ENCODE measurements at places on chromosomes 16 and 17.
A peak's percentile ranks its signal among the peaks of the same experiment; 100 is the strongest.

GRCh38 chr16:81711657-81712319 is 67.3 kb upstream of the PLCG2 start:
- DNase-seq: peak; percentile 66

DNA sequence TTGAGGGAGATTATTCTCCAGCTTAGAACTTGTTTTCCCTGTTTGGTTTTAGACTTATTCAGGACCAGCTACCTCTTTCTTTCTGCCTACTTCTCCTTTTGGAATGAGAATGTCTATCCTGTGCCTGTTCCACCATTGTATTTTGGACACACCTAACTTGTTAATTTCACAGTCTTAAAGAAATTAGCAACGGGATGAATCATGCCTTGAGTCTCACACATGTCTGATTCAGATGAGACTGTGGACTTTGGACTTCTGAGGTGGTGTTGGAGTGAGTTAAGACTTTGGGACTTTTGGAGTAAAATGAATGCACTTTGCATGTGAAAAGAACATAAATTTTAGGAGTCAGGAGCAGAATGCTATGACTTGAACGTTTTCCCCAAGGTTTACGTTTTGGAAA is 581.4 kb downstream of the CDH11 start:
- no peak for DNase-seq

DNA sequence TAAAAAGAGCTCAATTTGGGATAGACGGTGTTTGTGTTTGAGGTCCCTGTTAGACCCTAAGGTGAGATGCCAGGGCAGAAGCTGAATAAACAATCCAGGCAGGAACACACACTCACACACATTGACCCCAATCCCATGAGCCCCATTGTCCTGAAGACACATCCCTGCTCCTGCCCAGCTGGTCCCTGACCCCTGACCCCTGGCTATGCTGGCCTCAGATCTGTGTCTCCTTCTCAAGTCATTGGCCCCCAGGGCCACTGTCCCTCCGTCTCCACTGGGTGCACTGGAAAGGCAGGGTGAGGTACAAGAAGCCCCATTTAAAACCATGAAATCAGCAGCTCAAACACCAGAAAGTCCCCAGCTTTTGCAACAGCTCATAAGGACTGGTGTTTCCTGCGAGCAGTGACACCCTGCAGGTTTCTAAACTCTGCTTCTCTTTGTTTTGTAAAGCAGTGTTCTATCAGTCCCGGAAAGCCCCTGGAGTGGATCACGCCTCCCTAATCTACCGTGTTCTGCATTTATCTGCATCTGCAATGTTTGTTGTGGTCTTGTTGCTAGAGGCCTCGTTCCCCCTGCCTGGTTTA is 18.0 kb upstream of the ASGR2 start:
- DNase-seq: no peak

GRCh38 chr17:57187391-57187790 is 68.9 kb upstream of the MSI2 start:
- DNase-seq: no peak

DNA sequence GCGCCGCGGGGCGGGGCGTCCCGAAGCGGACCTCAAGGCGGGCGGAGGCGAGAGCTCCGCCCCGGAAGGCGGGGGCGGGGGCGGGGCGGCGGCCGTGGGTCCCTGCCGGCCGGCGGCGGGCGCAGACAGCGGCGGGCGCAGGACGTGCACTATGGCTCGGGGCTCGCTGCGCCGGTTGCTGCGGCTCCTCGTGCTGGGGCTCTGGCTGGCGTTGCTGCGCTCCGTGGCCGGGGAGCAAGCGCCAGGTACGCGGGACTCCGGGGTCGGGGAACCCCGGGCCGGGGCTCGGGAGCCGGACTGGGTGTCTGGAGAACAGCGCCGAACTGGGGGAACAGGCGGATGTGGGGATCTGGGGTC is at the start of gene TNFRSF12A:
Gene TNFRSF12A (plus strand): TSS at position 122 of the 357 bp plus-strand sequence. CDS start 30 bp downstream, at position 152.
- no peak for DNase-seq

DNA sequence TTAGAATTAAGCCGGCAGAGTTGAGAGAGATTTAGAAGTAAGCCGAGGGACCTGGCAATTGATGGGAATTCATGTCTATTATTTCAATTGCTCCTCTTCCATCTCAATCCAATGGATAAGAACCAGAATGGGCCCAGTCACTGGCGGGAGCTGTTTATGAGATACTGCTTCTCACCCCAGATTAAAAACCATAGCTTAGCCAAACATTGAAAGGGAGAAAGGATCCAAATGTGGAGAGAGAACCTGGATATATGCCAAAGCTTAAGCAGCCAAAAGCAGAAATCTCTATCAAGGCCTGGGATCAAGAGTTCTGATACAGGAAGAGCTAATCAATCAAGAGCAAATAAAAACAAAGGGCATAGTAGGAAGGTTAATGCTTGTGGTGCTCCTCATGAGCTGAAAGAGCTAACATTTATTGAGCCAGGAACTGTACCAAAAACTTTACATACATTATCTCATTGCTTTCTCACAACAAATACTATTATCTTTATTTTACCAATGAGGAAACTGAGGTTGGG is 2.8 kb downstream of the SLFN12L start:
- no peak for DNase-seq

DNA sequence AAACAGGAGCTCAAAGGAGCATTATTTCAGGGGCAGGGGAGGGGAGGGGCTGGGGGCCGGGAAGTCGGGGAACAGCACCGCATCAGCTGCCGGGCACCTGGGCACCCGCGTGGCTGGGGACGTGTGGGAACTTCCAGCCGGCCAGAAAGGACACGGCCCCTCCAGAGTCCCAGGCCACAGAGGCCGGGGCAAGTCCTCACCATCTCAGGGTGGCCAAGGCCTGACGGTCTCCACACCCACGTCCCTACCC is 1.1 kb downstream of the PGAP6 start:
- no peak for DNase-seq

- DNase-seq: no peak
Measured at GRCh38 chr17:73983621-73984400, 219.7 kb upstream of the RPL38 start.

GRCh38 chr17:46929413-46929812 is 6.5 kb downstream of the GOSR2 start:
- peak; percentile 49 for DNase-seq

DNA sequence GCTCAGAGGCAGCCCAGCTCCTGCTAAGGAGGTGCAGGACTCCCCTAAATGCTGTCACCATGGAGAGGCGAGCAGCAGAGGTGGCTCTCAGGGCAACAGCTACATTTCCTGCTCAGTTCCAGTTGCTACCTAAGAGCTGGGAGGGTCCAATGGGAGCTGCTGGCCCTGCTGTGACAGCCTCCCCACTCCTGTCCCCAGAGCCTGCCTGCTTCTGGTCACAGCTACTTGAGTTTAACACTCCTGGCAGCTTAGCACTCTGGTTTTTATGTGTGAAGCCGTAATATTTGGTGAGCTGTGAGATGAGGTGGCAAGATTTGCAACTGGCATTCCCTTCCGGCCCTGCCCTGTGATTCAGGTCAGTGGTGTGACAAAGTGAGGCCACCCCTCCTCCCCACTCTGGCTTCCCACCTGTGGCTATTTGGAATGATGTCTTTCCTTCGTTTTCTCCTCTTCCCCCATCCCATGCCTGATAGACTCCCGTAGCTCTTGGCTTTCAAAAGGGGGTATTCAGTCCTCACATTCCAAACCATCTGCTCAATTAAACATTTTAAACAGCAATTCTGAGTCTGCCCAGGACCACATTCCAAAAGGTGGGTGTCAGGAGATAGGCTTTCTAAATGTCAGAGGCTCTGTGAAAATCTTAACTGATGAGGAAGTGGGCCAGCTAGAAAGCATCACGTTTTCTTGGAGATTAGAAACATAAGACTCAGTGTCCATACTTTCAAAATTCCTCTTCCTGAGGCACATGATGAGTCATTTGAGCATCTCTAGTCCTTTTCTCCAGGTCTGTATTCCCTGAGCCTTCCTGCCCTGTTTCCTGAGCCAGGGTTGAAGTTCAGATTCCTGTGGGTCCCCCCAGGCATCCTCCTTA is 42.6 kb upstream of the SKAP1 start:
- DNase-seq: no peak

GRCh38 chr17:57766318-57766943 is 21.3 kb upstream of the CCDC182 start:
- DNase-seq: no peak

GRCh38 chr16:51302042-51302441 is 151.0 kb upstream of the SALL1 start:
- no peak for DNase-seq

GRCh38 chr17:37147301-37147812 is 198.6 kb downstream of the AATF start:
- DNase-seq: peak; percentile 49

DNA sequence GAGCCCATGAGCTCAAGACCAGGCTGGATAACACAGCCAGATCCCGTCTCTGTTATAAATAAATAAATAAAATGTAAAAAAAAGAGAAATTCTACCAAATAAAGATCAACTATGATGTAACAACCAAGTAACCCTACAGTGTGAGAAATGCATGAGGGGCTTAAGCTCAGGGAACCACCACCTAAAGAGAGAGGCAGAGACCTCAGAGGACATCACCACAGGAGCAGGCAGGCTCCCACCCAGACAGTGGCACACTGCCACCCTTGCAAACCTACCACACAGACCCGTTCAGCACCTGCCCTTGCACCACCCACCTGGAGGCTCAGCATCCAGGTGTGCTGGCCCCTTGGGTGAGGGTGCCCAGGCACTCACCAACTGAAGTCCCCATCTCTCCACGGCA is 45.6 kb downstream of the ANKRD11 start:
- no peak for DNase-seq

- DNase-seq: no peak
Measured at GRCh38 chr17:7294614-7295153, at the start of gene YBX2. TSS of gene YBX2 (minus strand) at chr17:7294639. CDS start at chr17:7294500, 139 bp downstream.

GRCh38 chr16:56094231-56094630 is 97.1 kb upstream of the GNAO1 start:
- no peak for DNase-seq

- no peak for DNase-seq
Measured at GRCh38 chr17:877630-878029, 95.5 kb downstream of the MRM3 start.

DNA sequence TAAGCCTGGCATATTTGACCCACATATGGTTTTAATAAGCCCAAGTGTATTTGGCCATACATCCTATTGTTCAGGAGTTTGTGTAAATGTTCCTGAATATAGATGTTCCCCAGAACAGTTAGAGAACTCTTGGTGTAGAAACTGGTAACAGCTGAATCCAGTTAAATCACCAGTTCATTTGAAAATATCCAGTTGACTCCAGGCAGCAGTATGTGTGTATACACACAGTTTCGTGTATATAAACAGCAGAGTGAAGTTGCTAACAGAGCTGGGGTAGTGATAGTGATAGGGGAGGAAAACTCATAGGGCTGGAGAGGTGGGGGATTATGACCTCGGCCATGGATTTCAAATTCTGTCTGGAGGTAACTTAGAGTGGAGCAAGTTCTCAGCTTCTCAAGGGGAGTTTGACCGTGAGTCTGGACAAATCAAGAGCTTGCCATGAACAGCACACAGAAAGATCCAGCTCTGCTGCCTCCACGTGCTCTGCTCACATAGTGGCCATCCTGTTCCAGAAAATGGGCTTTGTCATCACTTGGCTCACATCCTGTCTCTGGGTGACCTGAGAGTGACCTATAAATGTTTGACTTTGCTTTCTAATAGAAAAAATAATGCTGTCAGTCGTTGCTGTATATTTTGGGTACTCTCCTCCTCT is 30.6 kb upstream of the MMD start:
- DNase-seq: no peak

DNA sequence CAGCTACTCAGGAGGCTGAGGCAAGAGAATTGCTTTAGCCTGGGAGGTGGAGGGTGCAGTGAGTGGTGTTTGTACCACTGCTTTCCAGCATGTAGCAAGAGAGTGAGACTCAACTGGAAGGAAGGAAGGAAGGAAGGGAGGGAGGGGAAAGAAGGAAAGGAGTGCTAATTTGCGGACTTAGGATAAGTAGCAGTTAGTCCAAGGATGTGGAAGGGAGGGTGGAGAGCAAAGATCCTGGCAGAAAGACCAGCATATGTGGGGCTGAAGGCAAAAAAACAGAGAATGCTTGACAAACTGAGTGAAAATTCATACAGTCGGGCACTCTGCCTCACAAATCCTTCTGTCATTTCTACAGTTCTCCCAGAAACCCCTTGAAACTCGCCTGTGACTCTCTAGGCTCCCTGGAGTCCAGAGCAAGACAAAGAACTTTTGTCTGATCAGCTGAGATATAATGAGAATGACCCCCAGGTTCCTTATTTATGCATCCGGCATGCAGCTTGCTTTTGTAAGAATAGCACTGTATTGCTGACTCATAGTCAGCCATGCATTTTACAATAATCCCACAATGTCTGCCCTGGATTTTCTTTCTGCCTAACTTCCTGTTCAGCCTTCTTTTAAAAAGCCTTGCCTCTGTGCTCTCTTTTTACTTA is 31.5 kb downstream of the CDK5RAP3 start:
- DNase-seq: no peak

- DNase-seq: no peak
Measured at GRCh38 chr17:33113991-33114370, 122.3 kb downstream of the SPACA3 start.

- no peak for DNase-seq
Measured at GRCh38 chr17:17767154-17767869, 69.5 kb downstream of the SREBF1 start.

DNA sequence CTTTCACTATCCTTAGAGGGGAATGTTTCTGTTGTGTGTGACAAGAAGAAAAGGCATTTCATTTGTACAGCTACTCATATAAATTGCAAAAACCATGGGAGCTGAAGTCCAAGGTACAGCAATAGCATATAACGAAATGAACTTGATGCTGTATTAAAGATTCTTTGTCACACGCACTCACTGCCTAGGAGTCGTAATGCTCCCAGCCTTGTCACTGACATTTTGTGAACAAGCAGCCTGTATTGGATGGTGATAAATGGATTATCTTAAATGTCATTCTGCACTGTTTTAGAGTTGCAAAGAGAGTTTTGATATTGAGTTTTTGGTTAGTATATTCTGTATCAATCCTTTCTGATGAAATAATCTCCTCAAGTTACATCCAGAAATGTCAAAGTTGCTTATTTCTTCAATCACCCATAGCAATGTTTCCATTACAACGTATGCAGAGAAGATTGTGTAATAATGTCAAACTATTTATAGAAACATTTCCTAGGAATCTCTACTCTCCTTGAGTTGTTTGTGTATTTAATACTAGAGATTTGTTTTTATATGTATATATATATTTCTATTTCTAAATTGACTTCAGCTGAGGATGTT is 270.6 kb downstream of the FTO start:
- DNase-seq: no peak

- no peak for DNase-seq
Measured at GRCh38 chr16:14354561-14355351, 275.3 kb downstream of the PARN start.

DNA sequence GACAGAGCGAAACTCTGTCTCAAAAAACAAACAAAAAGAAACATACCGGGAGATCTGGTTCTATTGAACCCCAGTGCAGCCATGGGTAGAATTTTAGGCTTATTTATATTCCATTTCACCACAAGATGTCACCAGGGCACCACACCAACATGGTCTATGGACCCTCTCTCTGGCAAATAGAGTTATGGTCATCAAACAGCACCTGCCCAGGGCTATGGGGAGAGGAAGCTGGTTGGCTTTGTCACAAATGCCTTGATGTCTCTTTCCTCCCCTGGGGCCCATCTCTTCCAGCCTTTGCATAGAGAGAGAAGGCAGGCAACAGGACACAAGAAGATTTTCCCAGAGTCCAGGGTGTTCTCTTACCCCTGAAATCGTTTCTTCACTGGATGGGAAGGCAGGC is 128.4 kb downstream of the WWOX start:
- peak; percentile 78 for DNase-seq

DNA sequence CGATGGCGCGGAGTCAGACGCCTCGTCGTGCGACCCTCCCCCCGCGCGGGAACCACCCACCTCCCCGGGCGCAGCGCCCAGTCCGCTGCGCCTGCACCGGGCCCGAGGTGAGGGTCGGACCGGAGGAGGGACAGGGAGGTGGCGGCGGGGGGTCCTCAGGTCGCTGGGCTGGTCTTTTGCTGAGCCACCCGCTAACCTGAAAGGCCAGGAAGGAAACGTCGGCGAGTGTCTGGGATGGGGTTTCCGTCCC is 4.9 kb downstream of the TBX2 start:
- DNase-seq: no peak
